Testis (tissue), 5 donors: ENCODE measurements at places on chromosomes 16 and 17.

- DNase-seq: no peak
Measured at GRCh38 chr16:11151885-11152629, 103.9 kb downstream of the SOCS1 start.

- no peak for DNase-seq
Measured at GRCh38 chr17:7060165-7060891, 16.4 kb upstream of the SLC16A11 start.

DNA sequence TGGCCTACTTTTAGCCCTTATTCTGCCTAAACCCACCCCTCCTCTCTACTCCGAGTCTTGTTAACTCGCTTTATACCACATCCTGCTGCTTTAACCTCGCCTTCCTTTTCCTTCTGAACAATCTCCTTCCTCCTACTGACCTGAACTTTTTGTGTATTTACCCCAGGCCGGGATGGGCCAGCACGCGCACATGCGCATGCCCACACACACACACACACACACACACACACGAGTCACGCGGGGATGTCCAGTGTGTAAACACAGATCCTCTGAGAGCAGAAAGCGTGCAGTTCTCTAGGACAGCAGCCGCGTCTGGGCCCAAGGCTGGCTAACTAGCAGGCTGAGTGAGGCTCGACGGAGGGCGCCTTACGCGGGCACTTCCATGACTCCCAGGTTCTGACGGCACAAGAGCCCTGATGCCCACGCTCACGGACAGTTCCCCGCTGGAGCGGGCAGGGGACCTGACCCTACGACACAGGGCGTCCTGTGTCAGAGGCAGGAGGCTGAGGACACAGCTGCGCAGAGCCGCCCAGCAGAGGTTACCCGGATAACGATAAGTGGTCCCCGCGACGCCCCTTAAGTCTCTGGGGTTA lies 610 bp downstream of the PIK3R5 start:
- DNase-seq: no peak

DNA sequence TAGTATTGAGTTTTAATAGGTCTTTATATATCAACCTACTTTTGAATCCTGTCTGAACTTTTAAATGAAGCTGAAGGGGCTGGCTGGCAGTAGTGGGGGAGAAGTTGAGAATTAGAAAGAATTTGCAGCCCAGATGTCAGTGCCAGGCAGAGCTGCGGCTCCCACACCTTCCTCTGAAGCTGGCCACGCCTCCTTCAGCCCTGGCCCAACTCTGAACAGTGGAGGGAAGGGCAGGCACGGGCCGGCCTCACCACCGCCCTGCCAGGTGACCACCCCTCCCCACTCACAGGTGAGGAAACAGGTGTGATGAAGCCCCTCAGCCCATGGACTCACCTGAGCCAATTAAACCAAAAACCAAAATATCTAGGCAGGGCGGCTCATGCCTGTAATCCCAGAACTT lies 87.0 kb downstream of the MGAT5B start:
- DNase-seq: no peak

- no peak for DNase-seq
Measured at GRCh38 chr17:55660178-55660886, 62.3 kb downstream of the TMEM100 start.

GRCh38 chr16:49575346-49576172 lies 202.0 kb downstream of the C16orf78 start:
- DNase-seq: peak; percentile 50

DNA sequence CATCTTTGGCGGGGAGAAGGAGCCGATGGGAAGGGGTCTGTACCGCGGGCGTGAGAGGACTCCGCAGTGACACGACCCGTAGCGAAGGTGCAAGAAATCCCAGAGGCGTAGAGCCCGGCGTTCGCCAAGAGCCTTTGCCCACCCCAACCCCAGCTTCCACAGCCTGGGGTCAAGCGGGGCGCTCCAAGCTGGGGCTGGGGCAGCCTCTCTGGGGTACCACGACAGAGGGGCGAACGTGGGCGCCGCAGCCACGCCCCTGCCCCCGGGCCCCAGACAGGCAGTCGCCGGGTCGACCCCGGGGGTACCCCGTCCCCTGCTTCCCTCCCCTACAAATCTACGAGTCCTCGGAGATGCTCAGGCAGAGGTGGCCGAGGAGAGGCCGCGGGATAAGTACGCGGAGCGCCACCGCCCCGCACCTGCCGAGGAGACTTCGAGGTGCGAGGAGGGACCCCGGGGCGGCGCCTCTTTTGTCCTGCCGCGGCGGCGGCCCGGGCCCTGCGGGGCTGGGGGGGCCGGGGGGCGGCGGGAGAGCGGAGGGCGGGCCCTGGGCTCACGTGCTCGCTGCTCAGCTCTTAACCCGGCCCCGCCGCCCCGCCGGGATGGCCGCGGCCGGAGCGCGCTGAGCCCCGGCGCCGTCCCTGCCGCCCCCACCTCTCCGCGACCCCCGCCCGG lies at the start of gene ADAM11:
TSS of gene ADAM11 (plus strand) at position 575 of the 672 bp plus-strand sequence. CDS start 212 bp downstream, outside the sequence.
- no peak for DNase-seq

DNA sequence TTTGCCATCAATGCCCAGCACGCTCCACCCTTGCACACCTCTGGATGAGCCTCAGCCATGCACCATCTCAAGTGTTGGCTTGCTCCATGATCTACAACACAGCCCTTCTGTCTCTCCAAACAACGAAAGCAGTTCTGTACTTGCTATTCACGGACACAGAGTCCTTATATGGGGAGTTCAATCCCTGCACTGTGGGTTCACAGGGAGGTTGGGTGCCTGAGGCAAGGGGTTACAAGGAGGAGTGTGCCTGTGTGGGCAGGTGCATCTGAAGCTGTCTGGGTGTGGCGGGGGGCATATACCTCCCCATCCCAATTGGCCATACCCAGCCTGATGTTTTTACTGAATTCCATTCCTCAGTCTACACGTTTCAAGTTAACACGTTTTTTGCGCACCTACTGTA lies 5.6 kb downstream of the RUNDC3A start:
- DNase-seq: no peak

DNA sequence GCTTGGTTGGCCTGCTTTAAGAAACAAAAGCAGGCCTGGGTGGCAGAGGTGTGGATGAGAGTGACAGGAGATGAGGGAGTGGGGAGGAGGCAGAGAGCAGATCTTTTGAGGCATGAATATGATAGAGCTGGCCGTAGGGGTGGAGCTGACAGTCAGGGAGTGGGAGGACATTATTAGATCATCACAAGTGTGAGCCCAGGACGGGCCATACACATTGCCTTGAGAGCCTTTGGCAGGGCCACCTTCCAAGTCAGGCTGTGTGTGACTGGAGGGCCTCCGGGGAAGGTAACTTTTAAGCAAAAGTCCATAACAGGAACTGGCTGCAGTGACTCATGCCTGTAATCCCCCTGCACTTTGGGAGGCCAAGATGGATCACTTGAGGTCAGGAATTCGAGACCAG lies 26.3 kb downstream of the GINS3 start:
- DNase-seq: peak; percentile 87

GRCh38 chr16:23288726-23289512 lies 13.2 kb upstream of the SCNN1B start:
- no peak for DNase-seq

DNA sequence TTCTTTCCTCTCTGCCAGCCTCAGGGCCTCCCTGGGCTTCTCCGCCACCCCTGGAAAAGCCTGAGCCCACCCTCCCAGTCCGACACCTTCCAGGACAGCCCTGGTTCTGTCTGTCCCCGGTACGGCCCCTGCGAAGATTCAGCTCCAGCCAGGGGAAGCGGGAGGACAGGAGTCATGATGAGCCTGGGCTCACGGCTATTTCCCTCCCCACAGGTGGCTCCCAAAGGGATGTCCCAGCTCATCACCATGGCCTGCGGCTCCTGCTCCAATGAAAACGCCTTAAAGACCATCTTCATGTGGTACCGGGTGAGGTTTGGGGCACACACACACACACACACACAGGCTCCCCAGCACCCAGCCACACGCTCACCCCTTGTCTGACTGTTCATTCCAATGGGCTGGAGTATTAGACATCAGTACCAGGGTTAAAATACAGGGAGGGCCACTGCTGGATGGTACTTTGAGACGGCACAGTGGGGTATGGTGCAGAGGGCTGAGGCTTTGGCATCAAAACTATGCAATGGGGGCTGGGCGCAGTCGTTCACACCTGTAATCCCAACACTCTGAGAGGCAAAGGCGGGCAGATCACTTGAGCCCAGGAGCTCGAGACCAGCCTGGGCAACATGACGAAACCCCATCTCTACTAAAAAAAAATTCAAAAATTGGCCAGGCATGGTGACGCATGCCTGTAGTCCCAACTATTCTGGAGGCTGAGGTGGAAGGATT lies 32.8 kb downstream of the TMEM186 start:
- no peak for DNase-seq

DNA sequence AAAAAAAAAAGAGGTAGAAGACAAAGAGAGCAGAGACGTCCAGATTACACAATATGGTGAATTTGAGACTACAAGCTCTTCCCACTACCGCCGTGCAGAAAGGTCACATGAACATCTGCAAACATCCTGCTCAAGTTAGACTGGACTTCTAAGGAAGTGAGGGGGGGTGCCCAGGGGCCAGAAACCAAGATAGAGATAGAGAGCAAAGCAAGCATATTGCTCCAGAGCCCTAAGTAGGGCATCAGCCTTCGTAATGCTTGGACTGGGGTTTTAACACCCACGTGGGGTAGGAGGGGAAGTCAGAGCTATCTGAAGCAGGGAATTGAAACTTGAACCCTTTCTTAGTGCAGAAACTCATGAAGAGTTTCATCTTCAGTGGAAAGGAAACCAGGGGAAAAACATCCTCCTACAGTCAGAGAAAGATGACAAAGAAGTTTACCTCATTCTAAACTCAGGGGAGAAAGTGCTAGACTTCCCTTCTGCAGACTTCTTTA lies 8.7 kb downstream of the CLEC19A start:
- peak; percentile 58 for DNase-seq

DNA sequence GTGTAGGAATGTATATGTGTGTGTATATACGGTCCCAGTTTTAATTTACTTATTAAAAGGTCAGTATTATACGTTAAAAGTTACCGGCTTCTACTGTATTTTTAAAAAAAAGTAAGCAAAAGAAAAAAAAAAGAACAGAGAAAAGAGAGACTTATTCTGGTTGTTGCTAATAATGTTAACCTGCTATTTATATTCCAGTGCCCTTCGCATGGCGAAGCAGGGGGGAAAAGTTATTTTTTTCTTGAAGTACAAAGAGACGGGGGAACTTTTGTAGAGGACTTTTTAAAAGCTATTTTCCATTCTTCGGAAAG lies 1.6 kb downstream of the NOG start:
- no peak for DNase-seq

GRCh38 chr17:7707446-7707845 lies 2.4 kb downstream of the EFNB3 start:
- DNase-seq: no peak

DNA sequence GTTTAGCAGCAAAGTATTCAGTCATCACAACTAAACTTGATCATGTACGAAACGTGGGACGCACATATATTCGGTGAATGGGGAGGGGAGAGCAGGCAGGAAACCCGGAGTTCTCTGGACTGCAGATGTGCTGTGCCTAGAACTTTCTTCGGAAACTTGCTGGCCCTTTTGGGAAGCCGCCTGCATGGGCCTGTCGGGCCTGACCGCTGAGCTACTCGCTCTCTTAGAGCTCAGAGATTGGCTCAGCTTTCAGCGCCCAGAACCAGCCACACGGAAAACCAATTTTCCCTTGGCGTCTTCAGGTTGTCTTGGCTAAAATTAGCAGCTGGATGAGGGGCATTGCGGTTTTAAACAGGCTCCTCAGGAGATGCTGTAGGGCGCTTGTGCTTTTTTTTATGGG lies 38.1 kb downstream of the ZDHHC7 start:
- DNase-seq: no peak

DNA sequence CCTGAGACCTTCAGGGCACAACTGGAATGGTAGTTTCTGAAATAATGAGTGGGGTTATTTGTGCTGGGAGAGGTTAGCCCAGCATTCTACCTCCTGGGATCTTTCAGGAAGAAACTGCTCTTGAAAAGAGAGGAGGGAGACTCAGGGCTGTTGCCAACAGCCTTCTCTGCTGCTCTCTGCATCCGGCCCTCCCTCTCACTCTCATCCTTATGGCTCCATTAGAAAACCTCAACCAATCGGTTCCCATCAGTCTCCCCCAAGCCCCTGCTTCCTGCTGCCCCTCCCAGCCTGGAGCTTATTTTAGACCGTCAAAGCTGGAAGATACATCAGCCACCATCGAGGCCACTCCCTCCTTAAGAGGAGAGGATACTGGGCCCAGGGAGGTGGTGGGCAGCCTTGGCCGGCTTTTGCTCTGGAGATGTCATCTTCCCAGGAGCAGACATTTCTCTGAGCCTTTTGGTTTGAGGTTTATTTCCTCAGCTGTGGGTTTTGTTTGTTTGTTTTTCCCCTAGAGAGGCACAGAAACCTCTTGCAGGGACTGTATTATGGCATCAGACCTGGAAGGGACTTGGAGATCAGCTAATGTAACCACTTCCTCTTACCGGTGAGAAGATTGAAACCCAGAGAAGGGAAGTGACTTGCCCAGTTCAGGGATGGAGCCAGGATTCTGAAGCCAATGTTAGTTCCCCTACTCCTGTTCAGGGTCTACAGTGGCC lies 2.7 kb downstream of the MPRIP start:
- DNase-seq: peak; percentile 70

DNA sequence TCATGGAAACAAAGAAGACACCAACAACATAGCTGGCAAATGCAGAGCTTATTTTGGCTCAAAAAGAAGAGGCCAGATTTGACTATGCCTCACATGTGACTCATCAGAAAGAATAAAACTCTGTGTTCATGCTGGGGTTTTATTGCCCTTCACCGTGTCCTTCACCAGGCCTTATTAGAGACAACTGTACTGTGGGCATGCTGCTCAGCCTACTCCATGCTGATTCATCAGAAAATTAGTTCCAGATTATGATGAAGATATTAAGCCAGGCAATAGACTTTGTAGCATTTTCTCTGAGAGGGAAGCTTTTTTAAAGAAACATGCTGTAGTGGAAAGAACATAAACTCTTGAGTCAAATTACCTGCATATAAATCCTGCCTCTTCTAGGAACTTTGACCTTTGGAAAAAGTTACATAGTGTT lies 89.8 kb downstream of the CYB561 start:
- DNase-seq: peak; percentile 28

GRCh38 chr17:36546418-36547093 lies 1.8 kb downstream of the GGNBP2 start:
- DNase-seq: no peak

DNA sequence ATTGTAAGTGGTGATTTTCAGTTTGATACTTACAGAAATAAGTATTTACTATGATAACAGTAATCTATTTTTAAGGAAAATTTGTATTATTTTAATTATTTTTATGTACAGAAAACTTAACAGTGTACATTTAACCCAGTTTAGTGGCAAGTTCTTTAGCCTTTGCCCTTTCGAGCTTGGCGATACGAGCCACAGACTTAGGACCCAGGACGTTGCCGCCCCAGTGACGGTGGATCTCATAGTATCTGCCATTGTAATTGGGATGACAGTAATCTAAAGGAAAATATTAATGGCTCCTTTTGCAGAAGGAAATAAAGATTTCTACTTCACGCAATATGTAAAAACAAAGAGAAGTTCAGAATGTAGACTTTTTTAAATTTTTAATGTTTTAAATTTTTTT lies 5.2 kb upstream of the CDR2 start:
- no peak for DNase-seq

DNA sequence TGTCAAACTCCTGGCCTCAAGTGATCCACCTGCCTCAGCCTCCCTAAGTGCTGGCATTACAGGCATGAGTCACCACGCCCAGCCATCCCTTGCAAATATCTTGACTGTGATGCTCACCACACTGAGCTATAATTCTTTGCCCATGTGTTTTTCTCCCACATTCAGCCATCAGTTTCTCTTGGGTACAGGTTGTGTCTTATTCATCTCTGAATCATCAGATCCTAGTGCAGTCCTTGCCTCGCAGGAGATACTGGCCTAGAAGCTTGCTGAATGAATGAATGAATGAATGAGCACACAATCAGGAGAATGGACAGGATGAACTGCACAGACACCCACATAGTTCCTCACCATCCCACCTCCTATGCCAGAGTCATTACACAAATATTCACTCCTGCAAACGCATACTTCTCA lies 24.4 kb upstream of the ETV4 start:
- DNase-seq: no peak
